ENCODE measurements at places on chromosomes 5 and 9.

GRCh38 chr9:135602789-135603481 lies 36.4 kb downstream of the GLT6D1 start:
- peak; percentile 28 for DNase-seq

DNA sequence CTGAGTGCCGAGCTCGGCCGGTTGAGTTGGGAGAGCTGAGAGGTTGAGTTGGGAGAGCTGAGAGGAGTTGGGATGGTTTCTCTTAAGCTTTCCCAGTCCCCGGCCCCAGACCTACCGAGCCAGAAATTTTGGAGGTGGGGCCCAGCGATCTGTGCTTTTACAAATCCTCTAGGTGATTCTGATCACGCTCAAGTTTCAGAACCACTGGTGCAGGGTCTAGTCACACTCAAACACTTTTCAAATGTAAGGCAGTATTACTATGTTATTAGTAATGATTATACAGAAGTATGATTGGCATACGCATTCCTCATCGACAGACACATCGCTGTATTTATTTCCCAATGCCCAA lies 256 bp upstream of the CLINT1 start:
- no peak for DNase-seq

- DNase-seq = no peak
Observed at GRCh38 chr9:93937193-93937592, 18.0 kb downstream of the BARX1 start.

DNA sequence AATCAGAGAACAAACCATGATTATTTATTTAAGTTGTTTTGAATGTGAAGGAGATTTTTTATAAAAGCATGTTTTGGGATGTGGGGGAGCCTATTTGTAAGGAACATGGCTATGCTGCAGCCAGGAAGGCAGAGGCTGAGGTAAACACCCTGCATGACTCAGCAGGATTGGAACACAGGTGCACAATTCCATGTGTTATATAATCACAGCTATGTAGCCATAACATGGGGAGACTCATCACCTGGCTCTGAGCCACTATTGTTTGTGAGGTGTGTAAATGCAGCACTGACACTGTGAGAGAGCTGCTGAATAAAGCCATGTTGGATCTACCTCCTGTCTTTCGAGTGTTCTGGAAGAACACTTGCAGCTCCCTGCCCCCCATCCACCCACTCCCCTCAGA lies 1009.8 kb downstream of the DNAH5 start:
- no peak for DNase-seq

GRCh38 chr5:100788417-100788816 lies 114.7 kb downstream of the ST8SIA4 start:
- no peak for DNase-seq

DNA sequence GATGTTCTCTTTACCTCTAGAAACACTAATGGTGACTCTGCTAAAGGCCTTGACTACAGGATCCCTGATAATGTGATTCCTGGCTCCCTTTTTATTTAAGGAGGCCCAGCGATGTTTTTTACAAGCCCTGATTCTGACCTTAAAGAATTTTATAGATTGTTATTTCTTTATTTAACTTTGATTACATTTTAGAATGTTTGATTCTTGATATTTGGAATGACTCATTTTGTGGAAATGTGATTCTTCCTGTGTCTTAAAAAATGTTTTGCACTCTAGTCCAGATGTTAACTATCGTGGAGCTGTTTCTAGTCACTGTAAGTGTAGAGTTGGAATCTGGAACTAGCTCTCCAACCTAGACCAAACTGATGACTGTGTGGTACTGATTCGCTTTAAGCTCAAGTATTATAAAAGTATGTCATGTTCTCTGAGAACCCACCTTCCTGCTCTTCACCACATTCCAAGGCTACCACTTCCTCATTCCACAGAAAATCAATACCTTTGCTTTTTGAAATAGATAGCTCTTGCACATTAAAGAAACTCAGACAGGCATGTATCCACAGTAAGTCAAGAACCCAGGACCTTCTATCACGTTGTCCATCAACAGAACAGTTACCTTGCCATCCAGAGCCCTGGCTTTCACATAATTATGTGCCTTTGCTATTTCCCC lies 65.2 kb downstream of the JMY start:
- DNase-seq = no peak

- no peak for DNase-seq
Observed at GRCh38 chr5:132256783-132257130, 739 bp upstream of the PDLIM4 start.

DNA sequence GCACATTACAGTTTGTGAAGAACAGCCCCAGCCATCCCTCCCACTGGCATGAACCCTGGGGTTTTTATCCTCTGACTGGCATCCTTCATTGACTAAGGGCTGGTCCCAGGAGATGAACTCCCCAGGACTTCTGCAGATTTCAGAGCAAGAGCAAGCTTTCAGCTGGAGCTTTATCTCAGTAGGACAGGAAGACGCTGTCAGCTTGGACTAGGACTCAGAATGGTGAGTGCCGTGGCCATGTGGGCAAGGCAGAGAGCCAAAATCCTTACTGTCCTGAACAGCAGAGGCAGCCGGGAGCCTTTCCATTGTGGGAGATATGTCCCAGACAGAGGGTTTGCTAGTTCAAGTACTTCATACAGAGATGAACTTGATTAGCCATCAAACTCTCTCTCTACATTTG lies 3.2 kb upstream of the ACOT12 start:
- no peak for DNase-seq

- DNase-seq = no peak
Observed at GRCh38 chr9:90394871-90395270, 247.8 kb downstream of the DIRAS2 start.

- DNase-seq = no peak
Observed at GRCh38 chr9:6268826-6269397, 53.3 kb downstream of the IL33 start.

GRCh38 chr5:141362719-141363118 lies 1.2 kb upstream of the PCDHGA5 start:
- no peak for DNase-seq

GRCh38 chr9:69297300-69297980 lies 27.6 kb upstream of the ENTREP1 start:
- no peak for DNase-seq

DNA sequence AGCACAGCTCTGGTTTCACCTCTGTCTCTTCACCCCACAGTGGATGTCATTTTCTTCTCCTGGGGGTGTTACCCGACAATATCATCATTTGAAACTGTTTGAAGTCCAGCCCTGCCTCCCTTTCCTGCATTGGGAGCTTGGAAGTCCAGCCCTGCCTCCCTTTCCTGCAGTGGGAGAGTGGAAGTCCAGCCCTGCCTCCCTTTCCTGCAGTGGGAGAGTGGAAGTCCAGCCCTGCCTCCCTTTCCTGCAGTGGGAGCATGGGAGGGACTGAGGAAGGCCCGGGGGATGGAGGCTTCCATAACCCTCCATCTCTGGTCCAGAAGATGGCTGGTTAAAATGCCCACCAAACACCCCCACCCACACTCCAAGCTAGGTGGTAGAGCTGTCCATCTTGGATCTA lies 59.8 kb downstream of the SYK start:
- no peak for DNase-seq

DNA sequence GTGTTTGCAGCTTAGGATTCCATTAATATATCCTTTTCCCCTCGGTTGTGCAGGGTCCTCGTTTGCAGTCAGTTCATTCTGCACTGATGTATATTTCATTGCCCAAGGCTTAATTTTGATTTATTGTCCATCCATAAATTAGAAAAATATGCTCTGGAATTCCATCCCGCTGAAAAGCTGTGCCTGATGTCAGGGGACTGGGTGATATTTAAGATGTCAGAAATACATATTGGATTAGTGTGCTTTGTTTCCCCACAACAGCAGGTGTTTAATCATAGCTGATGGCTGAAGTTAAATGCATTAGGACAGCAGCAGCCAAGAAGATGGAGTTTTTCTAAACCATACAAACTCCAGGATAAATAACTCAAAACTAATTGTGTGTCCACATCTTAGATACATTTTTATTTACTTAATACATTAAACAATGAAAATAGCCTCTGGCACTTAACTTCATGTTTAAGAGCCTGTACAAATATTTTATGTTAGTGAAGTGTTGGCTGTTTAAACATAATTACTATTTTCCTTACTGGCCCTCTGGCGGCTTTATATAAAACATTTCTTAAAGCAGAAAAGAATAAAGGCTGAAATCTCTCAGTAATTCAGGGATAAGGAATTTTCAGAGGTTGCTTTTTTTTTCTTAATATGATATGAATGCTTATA lies 170.4 kb upstream of the TBCA start:
- no peak for DNase-seq

DNA sequence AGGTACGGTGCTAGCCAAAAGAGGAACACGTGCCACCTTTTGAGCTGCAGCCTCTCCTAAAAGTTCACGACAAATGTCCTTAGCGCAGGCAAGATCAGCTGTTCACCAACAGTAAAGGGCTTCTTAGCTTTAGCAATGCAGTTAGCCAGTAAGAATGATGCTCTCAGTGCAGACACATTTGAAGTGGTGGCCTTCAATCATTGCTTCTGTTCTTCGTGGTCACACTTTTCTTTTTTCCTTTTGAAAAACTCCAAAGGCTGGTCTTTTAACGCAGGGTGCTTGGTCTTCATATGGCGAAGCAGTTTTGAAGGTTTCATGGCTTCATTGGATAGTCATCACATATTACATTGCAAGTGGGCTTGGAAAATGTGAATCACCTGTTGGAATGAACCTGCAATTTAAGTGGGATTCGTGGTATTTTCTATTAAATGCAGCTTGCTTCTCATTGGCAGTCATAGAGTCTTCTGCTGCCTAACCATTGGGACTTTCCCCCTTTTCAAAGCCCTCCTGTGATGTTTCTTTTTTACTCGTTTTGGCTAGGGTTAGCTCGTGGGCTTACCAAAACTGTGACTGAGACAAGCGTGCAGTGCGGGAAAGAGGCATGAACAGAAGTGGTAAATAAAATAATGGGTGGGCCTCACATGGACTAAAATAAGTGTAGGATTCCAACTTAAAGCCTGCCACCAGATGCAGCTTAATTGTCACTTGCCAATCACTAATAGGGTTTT lies 100.9 kb downstream of the MRPL36 start:
- DNase-seq = no peak

GRCh38 chr5:147474140-147474539 lies 35.7 kb downstream of the DPYSL3 start:
- no peak for DNase-seq

- no peak for DNase-seq
Observed at GRCh38 chr9:120252248-120252647, 327.7 kb downstream of the CDK5RAP2 start.

- DNase-seq = no peak
Observed at GRCh38 chr9:94911986-94912635, 185.6 kb downstream of the AOPEP start.

DNA sequence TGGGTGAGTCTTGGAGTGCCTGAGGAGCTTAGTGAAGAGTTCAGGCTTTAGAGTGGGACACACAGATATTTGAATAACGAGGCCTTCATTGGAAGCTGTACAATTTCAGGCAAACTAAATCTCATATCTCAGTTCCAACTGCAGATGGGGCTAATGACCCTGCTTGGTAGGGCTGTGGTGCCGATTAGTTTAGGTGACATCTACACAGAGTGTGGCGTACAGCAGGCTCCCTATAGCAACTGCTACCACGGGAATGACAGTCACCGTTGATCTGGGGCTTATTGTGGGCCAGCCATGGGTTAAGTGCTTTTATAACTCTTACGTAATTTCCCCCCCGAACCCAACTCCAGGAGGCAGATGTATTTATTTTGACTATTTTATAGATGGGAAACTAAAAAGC lies 70.8 kb downstream of the FAT2 start:
- no peak for DNase-seq

GRCh38 chr5:149439899-149440542 lies 60.9 kb upstream of the IL17B start:
- DNase-seq = no peak

- DNase-seq = no peak
Observed at GRCh38 chr9:97735070-97735600, 38.0 kb upstream of the XPA start.

DNA sequence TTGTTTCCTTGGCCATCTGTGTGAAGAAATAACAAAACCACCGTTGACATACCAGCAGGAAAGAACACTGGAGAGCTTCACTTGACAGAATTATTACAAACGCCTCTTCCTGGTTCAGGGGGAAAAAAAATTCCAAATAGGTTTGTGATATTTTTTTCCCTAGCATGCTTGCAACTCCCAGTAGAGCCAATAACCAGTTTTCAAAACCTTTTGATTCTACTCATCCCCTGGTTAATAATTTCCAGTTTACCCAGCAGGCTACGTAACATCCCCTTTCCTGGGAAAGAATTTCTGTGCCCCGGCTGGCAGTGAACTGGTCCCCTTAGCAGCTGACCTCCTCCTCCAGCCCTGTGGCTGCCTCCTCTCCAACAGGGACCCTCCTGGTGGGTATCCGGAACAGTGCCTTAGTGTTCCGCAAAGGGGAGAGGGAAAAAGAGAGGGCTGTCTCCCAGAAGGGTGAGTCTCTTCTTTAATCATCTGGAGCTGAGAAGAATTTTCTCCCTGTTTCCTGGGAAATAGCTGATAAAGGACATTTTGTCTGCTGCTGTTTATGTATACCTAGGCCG lies 72.8 kb upstream of the BOD1 start:
- no peak for DNase-seq

Data from activated T-cell treated with anti-CD3 and anti-CD28 coated beads for 48 hours (primary cell).